ENCODE measurements at places on chromosomes 3 and 15. TPM values are rescaled to one million over a fixed set of nuclear protein-coding genes. Genes with fewer than 3 reads are reported as not detected.

The TTC21A gene
- 8.3 TPM for total RNA-seq

The GOLGA8H gene
- not detected for total RNA-seq

- DNase-seq = no peak
Observed at GRCh38 chr15:97072545-97072944, 742.0 kb downstream of the NR2F2 start.

- no peak for DNase-seq
Observed at GRCh38 chr3:103218146-103218545, 783.3 kb downstream of the ZPLD1 start.

The CADM2 gene
- 0.30 TPM for total RNA-seq

The WDR73 gene
- 19.9 TPM for total RNA-seq

GRCh38 chr15:58466566-58466965, 34.8 kb downstream of the LIPC start:
- no peak for DNase-seq
